ENCODE measurements at places on chromosomes 7 and 10.
A peak's percentile ranks its signal among the peaks of the same experiment; 100 is the strongest.

DNA sequence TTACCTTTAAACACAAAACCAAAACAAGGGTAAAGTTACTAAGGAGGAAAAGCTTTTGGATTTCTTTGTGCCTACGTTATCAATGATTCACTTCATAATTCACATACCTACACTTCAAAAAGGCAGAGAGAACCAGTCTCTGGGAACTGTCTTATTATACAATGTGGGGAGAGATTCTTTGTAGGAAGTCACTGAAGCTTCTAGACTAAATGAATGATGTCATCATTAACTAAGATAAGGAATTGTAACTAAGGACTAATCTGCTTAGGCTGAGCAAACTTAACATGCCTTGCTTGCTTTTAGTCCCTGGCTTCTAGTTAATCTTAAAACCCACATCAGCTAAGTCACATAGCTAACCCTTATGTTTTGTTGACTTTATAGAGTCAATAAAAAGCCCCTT is 771.2 kb downstream of the NXPH1 start:
- DNase-seq, result no peak

GRCh38 chr10:77441353-77442166 is 196.0 kb downstream of the KCNMA1 start:
- DNase-seq, result no peak

- no peak for DNase-seq
These were observed 30.6 kb downstream of the SEC61G start for GRCh38 chr7:54728411-54728810.

DNA sequence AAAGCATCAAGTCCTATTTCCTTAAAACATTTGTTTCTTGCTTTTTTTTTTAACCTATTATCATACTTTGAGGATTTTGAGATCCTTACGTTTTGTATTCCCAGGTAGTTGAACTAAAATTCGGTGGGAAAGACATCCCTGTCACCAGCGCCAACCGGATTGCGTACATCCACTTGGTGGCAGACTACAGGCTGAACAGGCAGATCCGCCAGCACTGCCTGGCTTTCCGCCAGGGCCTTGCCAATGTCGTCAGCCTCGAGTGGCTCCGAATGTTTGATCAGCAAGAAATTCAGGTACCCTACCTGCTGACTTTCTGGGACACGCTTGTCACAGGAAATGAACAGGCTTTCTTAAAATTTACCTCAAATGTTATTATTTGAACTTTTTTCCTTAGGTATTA is 83.0 kb upstream of the DNAJB6 start:
- no peak for DNase-seq

GRCh38 chr7:151239837-151240459 is 7.7 kb downstream of the CHPF2 start:
- no peak for DNase-seq

DNA sequence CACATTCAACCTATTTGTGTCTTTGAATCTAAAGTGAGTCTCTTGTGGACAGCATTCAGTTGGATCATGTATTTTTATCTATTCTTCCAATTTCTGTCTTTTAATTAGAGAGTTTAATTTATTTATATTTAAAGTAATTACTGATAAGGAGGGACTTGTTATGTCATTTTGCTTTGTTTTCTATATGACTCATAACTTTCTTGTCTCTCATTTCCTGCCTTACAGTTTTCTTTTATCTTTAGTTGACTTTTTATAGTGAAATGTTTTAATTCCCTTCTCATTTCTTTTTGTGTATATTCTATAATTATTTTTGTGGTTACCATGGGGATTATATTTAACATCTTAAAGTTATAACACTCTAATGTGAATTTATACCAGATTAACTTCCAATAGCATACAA is 7.3 kb upstream of the ZNF518A start:
- no peak for DNase-seq

DNA sequence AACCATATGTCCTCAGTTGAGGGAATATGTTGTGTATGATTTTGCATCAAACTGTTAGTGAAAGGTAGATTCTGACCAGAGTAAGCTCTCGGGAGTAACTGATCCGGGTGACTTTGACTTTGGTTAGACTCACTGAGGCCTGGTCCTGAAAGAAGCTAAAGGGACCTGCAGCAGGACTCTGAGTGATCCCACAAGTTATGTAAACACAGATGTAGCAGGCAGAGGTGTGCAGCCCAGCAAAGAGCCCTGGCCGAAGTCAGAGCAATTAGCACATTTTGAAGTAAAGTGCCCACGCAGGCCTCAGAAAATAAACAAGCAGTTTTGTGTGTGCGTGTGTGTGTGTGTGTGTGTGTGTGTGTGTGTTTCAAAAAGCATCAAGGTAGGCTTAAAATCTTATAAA is 245.6 kb upstream of the FERD3L start:
- DNase-seq, result no peak

- DNase-seq, result no peak
These were observed 68.1 kb downstream of the TRRAP start for GRCh38 chr7:98946389-98946788.

DNA sequence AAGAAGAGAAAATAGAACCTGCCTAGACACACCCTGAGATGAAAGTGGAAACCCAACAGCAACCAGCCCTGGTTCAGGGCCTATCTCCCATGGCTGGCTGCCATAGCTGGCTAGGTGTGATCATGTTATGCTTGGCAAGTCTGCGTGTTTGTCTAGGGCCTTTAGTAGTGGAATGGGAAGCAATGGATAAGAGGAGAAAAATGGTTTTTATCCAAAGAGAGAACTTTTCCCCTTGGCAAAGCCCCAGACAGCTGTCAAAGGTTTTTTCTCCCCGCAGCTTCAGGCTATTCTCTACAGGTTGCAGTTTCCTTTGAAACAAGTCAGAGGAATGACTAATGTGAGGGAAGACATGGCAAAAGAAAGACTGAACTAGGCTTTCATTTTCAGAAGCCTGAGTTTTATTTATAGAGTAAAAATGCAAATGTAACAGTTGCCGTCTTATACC is 161.5 kb downstream of the SEMA3D start:
- DNase-seq, result peak; percentile 15

- no peak for DNase-seq
These were observed 13.4 kb upstream of the CXCL12 start for GRCh38 chr10:44398271-44398670.

DNA sequence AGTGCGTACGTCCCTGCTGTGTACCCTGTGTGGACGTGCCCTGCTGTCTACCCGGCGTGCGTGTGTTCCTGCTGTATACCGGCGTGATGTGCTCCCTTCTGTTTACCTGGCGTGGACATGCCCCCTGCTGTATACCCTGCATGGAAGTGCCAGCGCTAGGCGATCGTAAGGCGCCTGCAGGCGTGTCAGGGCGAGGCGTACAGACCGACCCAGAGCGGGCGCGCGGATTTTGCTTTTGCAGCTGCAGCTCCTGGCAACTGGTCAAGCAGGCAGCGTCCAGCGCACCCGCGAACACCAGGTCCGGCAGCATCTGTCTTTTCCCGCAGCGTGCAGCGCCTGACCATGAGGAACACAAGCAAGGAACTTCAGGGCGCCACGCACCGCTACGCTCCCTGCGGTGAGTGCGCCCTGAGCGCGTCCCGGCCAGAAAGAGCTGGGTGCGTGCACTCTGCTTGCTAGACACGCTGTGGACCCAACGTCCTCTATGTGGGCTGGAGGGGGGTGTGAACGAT is 680 bp downstream of the C7orf57 start:
- peak; percentile 14 for DNase-seq

DNA sequence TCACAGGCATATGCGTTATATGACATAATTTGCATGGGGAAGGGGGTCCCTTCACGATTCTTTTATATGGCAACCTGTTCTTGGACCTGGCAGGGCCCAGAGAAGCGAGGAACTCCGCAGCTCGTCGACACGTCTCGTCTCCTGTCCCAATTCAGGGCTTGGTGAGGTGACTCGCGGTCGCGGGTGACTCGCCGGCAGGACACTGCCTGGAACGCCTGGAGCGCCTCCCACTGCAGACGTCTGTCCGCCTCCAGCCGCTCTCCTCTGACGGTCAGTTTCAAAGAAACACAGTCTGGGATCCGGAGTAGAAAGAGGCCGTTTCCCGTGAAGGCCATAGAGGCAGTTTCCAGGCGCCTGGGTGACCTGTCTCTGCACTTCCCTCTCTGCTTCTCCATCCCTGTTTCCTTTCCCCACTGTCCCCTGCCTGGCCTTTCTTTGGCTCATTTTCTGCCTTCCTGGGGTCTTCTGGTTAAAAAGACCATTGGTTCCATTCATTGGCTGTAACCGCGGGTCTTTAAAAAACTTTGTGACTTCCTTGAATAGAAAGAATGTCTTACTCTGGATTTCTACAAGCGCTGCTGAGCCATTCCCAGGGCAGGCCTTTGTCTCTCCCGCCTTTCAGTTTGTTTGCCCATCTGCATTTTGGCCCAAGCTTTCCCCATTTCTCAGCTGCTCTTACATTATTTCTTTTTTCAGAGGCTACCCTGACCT is 1.2 kb downstream of the UPP1 start:
- peak; percentile 22 for DNase-seq

- DNase-seq, result no peak
These were observed 574.6 kb upstream of the GALNT17 start for GRCh38 chr7:70557338-70557737.

- no peak for DNase-seq
These were observed 84.8 kb downstream of the OAT start for GRCh38 chr10:124333931-124334330.

- no peak for DNase-seq
These were observed 68.3 kb upstream of the SMNDC1 start for GRCh38 chr10:110373059-110373458.

- DNase-seq, result no peak
These were observed 7.4 kb downstream of the ELFN1 start for GRCh38 chr7:1677206-1678080.

- no peak for DNase-seq
These were observed 21.0 kb downstream of the DOCK4 start for GRCh38 chr7:112185005-112185834.

GRCh38 chr7:130732980-130733930 is 752 bp downstream of the KLF14 start:
- peak; percentile 54 for DNase-seq

DNA sequence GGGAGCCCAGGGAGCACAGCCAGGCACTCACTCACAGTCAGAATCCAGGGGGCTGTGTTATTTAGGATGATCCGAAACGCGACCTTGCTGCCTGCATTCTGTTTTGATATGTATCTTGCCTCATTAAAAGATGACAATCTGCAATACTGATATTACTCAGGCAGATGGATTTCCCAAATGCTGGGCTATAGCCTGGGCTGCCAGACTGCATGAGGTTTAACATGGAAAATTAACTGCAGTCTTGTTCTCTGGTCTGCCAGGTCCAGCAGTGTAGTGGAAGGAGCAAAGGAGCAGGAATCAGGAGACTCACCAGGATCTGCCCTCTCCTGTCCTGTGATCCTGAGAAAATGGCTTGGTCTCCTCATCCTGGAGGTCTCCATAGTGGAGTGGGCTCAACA is 258.1 kb downstream of the PAXIP1 start:
- no peak for DNase-seq
